ENCODE measurements at places on chromosomes 16 and 17. TPM values are rescaled to one million over a fixed set of nuclear protein-coding genes. Genes with fewer than 3 reads are reported as not detected.

DNA sequence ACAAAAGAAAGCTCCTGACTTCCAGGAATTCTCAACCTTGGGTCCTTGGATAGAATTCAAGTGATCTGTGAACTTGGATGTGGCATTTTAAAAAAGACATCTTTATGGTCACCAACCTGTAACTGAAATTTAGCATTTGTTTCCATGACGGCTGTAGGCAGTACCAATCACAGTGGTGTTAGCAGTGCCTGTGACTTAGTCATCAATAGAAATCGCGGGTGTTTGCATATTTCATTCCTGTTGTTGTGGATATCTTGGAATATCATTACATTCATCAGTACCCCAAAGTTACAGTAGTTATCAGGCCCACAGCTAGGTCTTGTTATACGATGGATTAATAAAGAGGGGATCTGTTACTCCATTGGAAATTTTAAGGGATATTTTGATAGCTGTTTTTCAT, 81.6 kb downstream of the CMIP start:
- H3K27me3 ChIP-seq: no peaks in the 10 kb centered on the region
- no peak overlapping the region for H3K27ac ChIP-seq
- no peaks in the 10 kb centered on the region for H3K36me3 ChIP-seq
- no peak overlapping the region for H3K4me3 ChIP-seq
- DNase-seq: no peak

DNA sequence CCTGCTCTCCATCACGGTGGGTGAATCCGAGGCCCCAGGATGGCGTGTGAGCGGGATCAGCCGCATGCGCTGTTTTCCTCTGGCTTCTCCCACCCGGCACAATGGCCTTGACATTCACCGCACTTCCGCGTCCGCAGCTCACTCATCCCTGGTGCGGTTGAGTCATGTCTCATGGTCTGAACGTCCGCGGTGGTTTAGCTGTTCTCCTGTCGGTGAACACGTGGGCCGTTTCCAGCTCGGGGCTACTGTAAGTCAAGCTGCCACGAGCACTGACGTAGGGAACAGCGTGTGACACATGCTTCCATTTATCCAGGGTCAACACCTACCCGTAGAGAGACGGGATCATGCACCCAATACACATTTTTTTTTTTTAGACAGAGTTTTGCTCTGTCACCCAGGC, 15.3 kb upstream of the CACNA1H start:
- H3K27me3 ChIP-seq: no peaks in the 10 kb centered on the region
- no peak for DNase-seq
- no peak overlapping the region for H3K27ac ChIP-seq
- H3K4me1 ChIP-seq: no peaks in the 10 kb centered on the region

PLD2 gene
- polyA plus RNA-seq: 3.6 TPM

- no peak for DNase-seq
- no peak overlapping the region for H3K27ac ChIP-seq
- no peak overlapping the region for H3K4me3 ChIP-seq
Measured at GRCh38 chr17:67476787-67477335, 99.8 kb downstream of the PITPNC1 start.

- H3K27ac ChIP-seq: no peak overlapping the region
- no peaks in the 10 kb centered on the region for H3K4me1 ChIP-seq
- DNase-seq: no peak
Measured at GRCh38 chr16:80274576-80275191, 266.1 kb upstream of the DYNLRB2 start.

KRT33A gene
- polyA plus RNA-seq: not detected

DNA sequence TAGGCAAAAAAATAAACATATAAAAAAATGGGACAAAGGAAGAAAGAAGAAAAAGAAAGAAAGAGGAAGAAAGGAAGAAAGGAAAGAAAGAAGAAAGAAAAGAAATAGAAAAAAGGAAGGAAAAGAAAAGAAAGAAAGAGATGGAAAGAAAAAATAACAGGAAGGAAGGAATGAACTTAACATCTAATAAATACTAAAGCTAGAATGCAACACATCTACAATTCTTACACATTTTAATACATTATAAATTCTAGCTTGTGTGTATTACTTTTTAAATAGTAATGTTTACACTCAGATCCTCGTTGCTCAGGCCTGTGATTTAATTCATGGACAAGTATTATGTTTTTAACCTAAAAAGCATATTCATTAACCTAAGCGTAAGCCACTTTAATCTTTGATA, 703.0 kb upstream of the KIF2B start:
- no peaks in the 10 kb centered on the region for H3K36me3 ChIP-seq
- DNase-seq: no peak
- H3K27ac ChIP-seq: no peak overlapping the region

GRCh38 chr16:88369447-88370008, 13.2 kb upstream of the ZNF469 start:
- no peak for DNase-seq
- no peaks in the 10 kb centered on the region for H3K36me3 ChIP-seq
- H3K27ac ChIP-seq: no peak overlapping the region

DNA sequence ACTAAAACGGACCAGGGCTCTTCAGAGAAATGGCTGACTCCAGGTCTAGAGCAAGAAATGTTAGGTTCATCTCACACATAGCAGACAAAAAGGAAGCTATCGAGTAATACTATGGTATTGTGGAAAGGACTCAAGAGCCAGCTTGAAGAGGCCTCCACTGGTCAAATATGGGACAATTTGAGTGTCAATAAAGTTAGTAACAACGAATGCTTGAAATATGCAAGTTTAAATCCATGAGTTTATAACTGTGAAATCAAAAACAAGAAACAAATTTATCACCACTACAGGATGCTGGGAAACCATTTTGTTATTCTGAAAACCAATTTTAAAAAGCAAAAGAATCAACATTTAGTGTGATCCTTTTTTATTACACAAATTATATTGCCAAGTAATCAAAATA, 50.4 kb upstream of the ANKFY1 start:
- no peak for DNase-seq
- no peak overlapping the region for H3K27ac ChIP-seq
- H3K4me1 ChIP-seq: peaks cover 58% of the 10 kb centered on the region
- no peak overlapping the region for H3K4me3 ChIP-seq
- no peaks in the 10 kb centered on the region for H3K27me3 ChIP-seq

- no peak for DNase-seq
- H3K4me1 ChIP-seq: peaks cover 41% of the 10 kb centered on the region
- H3K27ac ChIP-seq: no peak overlapping the region
- H3K4me3 ChIP-seq: no peak overlapping the region
- peaks cover 32% of the 10 kb centered on the region for H3K36me3 ChIP-seq
Measured at GRCh38 chr16:30771726-30772125, 9.6 kb downstream of the RNF40 start.

GRCh38 chr17:52106638-52107261, 51.8 kb downstream of the CA10 start:
- no peak for DNase-seq
- peaks cover 6% of the 10 kb centered on the region for H3K27me3 ChIP-seq
- no peaks in the 10 kb centered on the region for H3K4me1 ChIP-seq
- H3K4me3 ChIP-seq: no peak overlapping the region
- no peaks in the 10 kb centered on the region for H3K36me3 ChIP-seq
- no peak overlapping the region for H3K27ac ChIP-seq

DNA sequence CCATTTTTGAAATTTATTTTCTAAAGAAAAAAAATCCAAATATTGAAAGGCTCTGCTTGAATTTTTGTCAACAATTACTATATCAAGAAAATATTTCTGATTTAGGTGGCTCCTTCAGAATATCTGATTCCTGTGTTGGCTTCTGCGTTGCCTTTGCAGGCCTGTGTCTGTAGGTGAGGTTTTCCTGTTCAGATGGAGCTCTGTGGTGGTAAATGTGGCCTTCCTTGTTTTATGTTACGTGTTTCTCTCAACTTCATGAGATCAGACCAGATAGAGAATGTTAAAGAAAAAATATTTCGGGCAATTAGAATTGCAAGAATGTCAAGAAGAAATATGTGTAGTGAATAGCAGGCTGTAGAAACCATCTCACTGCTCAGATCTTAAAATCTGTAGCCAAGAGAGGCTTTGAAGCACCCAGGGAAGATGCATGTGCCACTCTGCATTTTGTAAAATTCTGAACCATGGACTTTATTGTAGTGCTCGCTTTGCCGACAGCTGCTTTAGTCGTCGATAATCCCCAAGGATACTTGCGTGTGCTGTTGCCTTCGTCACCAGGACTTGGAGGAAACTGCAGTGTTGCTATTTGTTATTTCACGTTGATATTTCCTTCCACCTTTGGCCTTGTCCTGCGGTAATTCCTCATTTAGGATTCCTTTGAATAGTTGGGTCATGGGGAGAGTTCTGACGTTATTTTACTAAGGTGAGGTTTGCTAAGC, 69.9 kb downstream of the RPTOR start:
- no peak overlapping the region for H3K4me3 ChIP-seq
- DNase-seq: no peak
- no peaks in the 10 kb centered on the region for H3K36me3 ChIP-seq
- H3K27ac ChIP-seq: peak overlapping the region; percentile 76
- H3K27me3 ChIP-seq: no peaks in the 10 kb centered on the region

DNA sequence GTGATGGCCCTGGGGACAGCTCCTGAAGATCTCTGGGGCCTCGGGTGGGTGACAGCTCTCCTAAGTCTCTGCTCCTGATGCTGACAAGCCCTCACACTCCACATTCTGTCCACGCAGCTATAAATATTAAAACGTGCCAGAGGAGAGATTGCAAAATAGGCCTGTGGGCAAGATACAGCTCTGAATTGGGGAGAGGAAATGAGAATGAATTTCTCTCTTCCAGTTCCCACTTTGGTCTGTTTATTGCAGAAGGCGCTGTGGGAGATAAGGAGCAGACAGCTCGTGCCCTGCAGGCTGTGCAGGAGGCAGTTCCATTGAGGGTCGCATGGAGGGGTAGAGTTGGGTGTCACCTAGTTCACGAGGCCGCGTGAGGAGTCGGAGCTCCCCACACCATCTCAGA, 87.5 kb upstream of the SDK2 start:
- peaks cover 61% of the 10 kb centered on the region for H3K27me3 ChIP-seq
- H3K4me1 ChIP-seq: peaks cover 4% of the 10 kb centered on the region
- H3K36me3 ChIP-seq: peaks cover 21% of the 10 kb centered on the region
- H3K4me3 ChIP-seq: no peak overlapping the region

GRCh38 chr17:34095106-34095505, 160.0 kb upstream of the CCL2 start:
- DNase-seq: no peak
- no peak overlapping the region for H3K4me3 ChIP-seq
- peaks cover 29% of the 10 kb centered on the region for H3K27me3 ChIP-seq
- no peaks in the 10 kb centered on the region for H3K36me3 ChIP-seq
- H3K4me1 ChIP-seq: no peaks in the 10 kb centered on the region

DNA sequence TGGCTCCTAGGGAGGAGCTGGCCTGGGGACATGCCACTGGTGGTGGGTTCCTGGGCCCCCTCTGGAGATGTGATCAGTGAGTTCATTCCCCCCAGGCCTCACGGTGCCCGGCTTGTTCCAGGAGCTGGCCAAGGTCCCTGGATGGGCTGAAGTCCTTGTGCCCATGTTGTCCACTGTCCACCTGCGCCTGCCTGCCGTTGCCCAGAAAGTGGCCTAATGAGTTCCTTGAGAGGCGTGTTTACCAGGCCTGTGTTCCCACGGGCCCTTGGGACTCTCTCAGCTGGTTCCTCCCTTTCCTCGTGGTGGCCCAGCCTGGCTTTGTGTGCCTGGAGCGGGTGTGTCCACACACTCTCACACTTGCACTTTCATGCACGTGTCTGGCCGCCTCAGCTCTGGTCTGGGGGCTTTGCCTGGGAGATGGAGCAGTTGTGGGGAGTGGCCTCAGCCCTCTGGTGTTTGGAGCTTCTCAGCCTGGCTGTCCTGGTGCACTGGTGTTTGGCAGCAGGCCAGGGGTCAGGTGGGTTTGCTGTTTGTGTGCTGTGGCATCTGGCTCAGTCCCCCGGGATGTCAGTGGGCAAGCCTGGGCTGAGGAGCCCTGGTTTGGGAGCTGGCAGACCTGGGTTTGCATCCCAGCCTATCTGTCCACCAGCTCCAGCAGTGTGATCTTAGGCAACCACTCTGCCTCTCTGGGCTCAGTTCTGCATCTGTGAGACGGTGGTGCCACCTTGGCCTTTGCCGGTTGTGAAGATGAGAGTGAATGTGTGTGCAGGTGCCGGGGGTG, 18.0 kb downstream of the ADCY7 start:
- no peaks in the 10 kb centered on the region for H3K36me3 ChIP-seq
- H3K4me1 ChIP-seq: peaks cover 77% of the 10 kb centered on the region
- H3K27me3 ChIP-seq: no peaks in the 10 kb centered on the region
- no peak for DNase-seq
- H3K27ac ChIP-seq: peak overlapping the region; percentile 30

HS3ST3A1 gene
- not detected for polyA plus RNA-seq

C16orf46 gene
- 0.45 TPM for polyA plus RNA-seq

DNA sequence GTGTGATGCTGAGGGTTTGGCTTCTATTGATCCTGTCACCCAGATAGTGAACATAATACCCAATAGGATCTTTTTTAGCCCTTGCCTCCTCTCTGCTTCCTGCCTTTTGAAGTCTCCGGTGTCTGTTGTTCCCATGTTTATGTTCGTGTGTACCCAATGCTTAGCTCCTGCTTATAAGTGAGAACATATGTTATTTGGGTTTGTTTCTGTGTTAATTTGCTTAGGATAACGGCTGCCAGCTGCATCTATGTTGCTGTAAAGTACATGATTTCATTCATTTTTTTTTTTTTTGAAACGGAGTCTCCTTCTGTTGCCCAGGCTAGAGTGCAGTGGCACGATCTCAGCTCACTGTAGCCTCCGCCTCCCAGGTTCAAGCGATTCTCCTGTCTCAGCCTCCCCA, 23.0 kb downstream of the DUS2 start:
- DNase-seq: no peak
- H3K27me3 ChIP-seq: no peaks in the 10 kb centered on the region
- H3K4me3 ChIP-seq: no peak overlapping the region
- no peak overlapping the region for H3K27ac ChIP-seq
- H3K4me1 ChIP-seq: peaks cover 42% of the 10 kb centered on the region
- peaks cover 4% of the 10 kb centered on the region for H3K36me3 ChIP-seq

DNA sequence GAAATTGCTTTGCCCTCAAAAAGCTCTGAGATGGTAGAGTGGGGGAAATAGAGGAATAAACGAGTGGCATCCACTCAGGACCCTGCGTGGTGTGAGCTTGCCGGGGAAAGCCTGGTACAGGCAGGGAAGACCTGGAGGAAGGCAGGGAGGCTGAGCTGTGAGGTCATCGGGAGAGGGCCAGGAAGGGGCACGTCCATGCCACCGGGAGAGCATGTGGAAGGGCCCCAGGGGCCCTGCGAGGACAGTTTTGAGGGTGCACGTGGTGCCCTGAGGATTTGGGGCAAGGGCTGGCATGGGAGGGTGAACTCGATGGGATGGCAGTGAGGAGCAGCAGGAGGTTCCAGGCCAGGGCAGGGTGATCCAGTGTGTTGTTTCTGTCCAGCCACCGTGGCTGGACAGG, 56.3 kb upstream of the CBFA2T3 start:
- no peak overlapping the region for H3K4me3 ChIP-seq
- DNase-seq: no peak
- H3K27me3 ChIP-seq: peaks cover 11% of the 10 kb centered on the region
- peak overlapping the region; percentile 76 for H3K27ac ChIP-seq
- H3K4me1 ChIP-seq: peaks cover 44% of the 10 kb centered on the region

GRCh38 chr17:49564638-49565037, 11.0 kb upstream of the NXPH3 start:
- peaks cover 6% of the 10 kb centered on the region for H3K4me1 ChIP-seq
- H3K36me3 ChIP-seq: no peaks in the 10 kb centered on the region
- H3K27ac ChIP-seq: no peak overlapping the region

All from naive B cell (primary cell).